Endothelial cell (in vitro differentiated cells): ENCODE measurements at places on chromosomes 2 and 18. TPM values are rescaled to one million over a fixed set of nuclear protein-coding genes. Genes with fewer than 3 reads are reported as not detected.

DNA sequence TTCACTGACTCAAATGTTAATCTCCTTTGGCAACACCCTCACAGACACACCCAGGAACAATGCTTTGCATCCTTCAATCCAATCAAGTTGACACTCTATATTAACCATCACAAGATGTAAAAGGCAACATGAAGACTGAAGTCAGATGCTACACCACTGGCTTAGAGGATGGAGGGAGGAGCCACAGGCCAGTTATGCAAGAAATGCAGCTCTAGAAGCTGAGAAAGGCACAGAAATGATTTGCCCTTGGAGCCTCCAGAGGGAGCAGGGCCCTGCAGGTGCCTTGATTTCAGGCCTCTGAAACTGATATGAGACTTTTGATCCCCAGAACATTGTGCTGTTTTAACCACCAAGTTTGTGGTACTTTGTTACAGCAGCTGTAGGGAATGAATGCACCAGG lies 276.3 kb downstream of the KCNS3 start:
- DNase-seq = no peak

Gene E2F6
- 20.4 TPM for total RNA-seq

- no peak for DNase-seq
These were observed 767 bp downstream of the RHOB start for GRCh38 chr2:20447437-20448245.

Gene LYPD6B
- total RNA-seq = 4.8 TPM

Gene NDUFV2
- total RNA-seq = 102 TPM

- peak; percentile 74 for DNase-seq
These were observed 102.9 kb upstream of the SLC8A1 start for GRCh38 chr2:40554665-40555294.

Gene COX7A2L
- 94.8 TPM for total RNA-seq

DNA sequence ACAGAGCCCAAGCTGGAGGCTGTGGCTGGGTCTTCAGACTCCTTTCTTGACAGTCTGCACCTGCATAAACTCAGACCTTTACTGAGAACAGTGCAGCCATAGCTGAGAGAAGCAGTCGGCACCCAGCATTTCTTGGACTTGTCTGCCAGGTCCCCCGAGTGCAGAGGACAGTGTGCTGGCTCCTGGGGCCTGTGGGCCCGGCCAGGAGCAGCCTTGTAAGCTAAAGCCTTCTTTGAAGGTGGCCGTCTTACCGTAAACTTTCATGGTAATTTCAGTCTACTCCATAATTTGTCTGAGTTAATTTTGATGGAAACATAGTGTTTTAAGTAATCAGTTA lies 70.9 kb downstream of the LRRFIP1 start:
- DNase-seq = no peak

- no peak for DNase-seq
These were observed 64.7 kb downstream of the SEPTIN10 start for GRCh38 chr2:109549016-109549590.

Gene NRP2
- 258 TPM for total RNA-seq

Gene DARS1
- total RNA-seq = 82.9 TPM

Gene CRYGD
- total RNA-seq = not detected

GRCh38 chr2:157319795-157320194 lies 5.8 kb downstream of the ERMN start:
- DNase-seq = no peak

DNA sequence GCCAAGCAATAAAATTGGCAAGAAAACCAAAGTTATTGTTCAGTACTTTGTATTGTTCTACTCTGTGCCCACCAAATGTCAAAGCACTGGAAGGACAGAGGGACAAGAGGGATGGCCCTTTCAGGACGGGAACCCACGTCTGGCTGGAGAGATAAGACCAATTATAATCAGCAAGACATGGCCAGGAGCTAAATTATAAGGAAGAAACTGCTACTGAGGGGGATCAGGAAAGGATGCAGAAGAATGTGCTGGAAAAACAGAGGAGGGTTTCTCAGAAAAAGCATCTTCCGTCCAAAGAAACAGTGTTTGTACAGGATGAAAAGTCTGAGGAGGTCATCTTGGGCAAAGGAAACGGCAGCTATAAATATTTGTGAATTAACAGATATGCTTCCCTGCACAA lies 46.4 kb upstream of the NARS1 start:
- DNase-seq = peak; percentile 12

DNA sequence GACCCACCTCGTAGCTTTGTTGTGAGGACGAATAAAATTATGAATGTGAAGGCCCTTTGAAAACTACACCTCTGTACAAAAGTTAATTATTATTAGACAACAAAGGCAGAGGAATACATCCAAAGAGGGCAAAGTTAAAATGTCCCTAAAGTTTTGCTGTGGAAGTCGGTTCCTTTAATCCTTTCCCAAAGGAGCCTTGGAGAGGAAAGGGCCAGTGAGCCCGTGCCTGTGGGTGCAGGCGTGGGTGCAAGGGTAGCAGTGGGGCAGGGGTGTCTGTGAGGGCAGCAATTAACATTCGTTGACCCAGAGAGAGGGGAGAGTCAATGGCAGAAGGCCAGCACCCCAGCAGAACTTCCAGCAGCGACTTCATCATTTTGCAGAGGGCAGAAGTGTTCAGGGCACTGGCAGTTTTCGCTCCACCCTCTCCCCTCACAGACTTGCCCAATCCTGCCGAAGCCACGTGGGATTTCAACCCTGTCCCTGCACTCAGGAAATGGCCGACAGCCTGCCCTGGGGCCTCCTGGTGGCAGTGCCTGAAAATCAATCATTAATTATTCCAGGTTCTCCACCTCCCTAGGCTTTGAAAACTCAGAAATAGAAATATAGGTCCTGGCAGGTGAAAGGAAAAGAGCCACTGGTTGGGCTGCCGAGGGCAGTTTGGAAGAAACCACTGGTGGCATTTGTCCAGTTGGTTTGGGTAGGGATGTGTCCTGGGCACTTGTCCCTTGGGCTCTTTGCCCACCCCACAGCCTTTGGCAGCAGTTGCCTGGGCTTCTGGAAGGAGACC lies 4.2 kb upstream of the PAX8 start:
- DNase-seq = no peak

Gene MAP3K19
- total RNA-seq = not detected

- DNase-seq = no peak
These were observed 21.0 kb downstream of the MROH2A start for GRCh38 chr2:233799087-233799665.

DNA sequence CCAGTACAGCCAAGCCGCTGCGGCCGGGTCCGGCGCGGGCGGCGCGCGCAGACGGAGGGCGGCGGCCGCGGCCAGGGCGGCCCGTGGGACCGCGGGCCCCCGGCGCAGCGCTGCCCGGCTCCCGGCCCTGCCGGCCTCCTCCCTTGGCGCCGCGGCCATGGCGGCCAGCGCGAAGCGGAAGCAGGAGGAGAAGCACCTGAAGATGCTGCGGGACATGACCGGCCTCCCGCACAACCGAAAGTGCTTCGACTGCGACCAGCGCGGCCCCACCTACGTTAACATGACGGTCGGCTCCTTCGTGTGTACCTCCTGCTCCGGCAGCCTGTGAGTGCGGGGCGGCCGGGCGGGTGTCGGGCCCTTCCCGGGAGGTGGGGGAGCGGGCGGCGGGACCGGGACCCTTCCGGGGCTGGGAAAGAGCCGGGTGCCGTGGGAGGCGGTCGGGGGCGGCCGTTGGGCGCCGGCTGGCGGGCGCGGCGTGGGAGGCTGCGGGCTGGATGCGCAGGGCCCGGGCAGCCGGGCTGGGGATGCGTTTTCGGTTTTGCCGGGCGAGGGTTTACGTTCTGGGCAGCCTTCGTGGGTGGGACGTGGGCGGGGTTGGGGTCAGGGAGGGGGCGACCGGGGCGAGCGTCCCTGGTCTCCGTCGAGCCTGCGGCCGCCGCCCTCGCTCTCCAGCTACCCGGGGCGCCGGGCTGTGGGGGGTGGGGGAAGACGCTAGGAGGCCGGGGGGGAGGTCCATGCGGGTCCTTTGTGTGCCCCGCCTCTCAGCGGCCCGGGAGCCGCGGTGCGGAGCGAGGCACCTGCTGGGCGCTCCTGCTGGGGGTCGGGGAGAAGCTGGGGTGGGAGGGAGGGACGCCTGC lies 537 bp downstream of the AGFG1 start:
- DNase-seq = peak; percentile 59

Gene AP1S3
- 0.80 TPM for total RNA-seq

Gene PSME4
- 106 TPM for total RNA-seq

Gene RGPD4
- not detected for total RNA-seq

DNA sequence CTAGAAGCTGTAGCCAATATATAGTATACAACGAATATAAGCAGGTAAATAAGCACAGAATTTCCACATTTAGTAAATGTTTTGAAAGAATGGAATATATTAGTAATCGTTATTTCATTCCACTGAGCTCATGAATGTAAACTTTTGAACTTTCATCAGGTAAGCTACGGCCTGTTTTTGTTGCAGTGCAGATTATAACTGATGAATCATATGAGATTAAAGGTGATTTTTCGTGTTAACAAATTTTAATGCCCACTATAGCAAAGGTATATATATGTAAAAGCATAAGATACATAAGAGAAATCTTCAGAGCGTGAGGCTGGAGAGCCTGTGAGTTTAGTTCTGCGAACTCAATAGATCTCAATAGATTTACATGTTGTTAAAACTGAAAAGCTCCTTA lies 1.1 kb downstream of the SCYGR1 start:
- DNase-seq = no peak

- no peak for DNase-seq
These were observed 46.0 kb upstream of the MTIF2 start for GRCh38 chr2:55314985-55315384.

GRCh38 chr2:19219060-19219459 lies 139.4 kb downstream of the OSR1 start:
- no peak for DNase-seq

- DNase-seq = no peak
These were observed 19.0 kb upstream of the IGFBP5 start for GRCh38 chr2:216714376-216714775.

GRCh38 chr2:9690252-9690651 lies 59.5 kb upstream of the YWHAQ start:
- no peak for DNase-seq

GRCh38 chr18:25736516-25736915 lies 353.9 kb downstream of the SS18 start:
- DNase-seq = no peak

GRCh38 chr2:64865073-64865830 lies 123.9 kb upstream of the SLC1A4 start:
- DNase-seq = peak; percentile 76

DNA sequence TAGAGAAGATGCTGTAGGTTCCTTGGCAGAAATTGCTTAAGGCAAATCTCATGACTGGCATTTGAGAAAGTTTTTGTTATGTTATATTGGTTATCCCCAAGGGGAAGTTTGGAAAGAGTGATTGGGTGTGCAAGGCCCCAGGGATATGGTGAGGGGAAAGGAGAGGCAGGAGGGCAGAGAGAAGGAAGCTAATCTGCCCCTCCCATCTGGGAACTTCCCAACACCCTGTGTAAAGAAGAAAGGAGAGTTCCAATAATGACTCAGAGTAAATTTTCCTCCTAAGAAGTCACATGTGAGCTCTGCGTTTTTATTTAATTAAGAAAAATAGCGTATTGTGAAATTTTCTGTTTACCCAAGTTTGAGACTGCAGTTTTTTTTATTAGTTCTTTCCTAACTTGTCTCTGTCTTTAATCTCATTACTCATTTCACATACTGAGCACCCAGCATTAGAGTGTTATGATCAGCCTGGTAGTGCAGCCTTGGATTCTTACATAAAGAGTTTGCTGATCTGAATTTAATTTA lies 3.1 kb upstream of the KYNU start:
- no peak for DNase-seq

- peak; percentile 79 for DNase-seq
These were observed 241.8 kb upstream of the RAB12 start for GRCh38 chr18:8367217-8367988.

GRCh38 chr2:6913415-6914157 lies 3.6 kb upstream of the RNF144A start:
- no peak for DNase-seq

DNA sequence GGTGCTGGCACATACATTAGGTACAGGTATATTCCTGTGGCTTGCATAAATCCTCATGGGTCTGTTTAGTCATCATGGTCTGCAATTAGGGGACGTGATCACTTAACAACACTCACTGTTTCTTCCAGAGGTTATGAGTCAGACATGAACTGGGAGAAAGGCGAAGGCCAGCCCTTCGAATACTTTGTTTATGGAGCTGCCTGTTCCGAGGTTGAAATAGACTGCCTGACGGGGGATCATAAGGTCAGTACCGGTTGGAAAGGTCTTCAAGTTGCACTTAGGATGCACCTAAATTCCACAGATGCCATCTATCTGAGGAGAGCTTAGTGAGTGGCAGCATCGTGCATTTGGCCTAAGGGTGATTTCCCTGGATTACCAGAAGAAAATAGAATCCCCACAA lies 76.9 kb downstream of the AOX1 start:
- DNase-seq = no peak
